ENCODE measurements at places on chromosomes 13 and 19.
A peak's percentile ranks its signal among the peaks of the same experiment; 100 is the strongest.

GRCh38 chr13:78993792-78994191, 334.8 kb upstream of the OBI1 start:
- DNase-seq, result no peak

DNA sequence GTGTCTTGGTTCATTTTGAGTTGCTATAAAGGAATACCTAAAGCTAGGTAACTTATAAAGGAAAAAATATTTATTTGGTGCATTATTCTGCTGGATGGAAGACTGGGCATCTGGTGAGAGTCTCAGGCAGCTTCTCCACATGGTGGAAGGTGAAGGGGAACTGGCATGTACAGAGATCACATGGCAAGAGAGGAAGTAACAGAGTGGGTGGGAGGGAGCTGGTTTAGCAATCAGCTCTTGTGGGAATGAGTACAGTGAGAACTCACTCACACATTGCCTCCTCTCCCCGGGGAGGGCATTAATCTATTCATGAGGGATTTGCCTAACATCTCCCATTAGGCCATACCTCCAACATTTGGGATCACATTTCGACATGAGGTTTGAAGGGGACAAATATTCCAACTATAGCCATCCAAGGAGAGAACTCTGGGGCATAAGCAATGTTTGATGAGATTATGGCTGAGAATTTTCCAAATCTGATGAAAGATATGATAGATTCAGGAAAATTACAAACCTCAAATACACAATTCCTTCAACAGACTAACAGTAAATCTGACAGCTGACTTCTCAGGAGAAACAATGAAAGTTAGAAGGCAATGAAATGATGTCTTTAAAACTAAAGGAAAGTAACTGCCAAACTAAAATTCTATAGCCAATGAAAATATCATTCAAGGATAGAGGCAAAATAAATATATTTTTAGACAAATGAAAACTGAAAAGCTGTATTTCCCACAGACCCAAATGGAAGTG, 52.5 kb downstream of the MTUS2 start:
- DNase-seq, result no peak

- DNase-seq, result no peak
Observed at GRCh38 chr19:2611483-2612464, 90.7 kb downstream of the GNG7 start.

DNA sequence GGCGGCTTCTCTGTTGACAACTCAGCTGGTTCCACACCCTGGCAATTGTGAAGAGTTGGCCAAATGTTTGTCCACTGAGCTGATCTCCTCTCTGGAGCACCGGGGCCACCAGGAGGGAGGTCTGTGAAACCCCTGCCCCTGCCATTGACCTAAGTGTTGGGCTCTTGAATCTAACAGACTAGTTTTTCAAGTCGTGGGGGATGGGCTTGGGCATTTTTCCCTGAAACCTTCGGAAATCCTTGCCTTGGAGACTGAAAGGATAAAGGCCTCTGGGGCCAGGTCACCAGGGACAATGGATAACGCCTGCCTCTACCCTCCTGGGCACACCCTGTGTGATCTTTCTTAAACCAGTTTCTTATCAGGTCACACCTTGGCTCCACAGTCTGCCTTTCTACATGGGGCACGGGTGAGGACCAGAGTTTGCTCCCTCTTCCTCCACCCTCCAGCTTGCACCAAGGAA, 881 bp downstream of the GEMIN7 start:
- DNase-seq, result no peak

DNA sequence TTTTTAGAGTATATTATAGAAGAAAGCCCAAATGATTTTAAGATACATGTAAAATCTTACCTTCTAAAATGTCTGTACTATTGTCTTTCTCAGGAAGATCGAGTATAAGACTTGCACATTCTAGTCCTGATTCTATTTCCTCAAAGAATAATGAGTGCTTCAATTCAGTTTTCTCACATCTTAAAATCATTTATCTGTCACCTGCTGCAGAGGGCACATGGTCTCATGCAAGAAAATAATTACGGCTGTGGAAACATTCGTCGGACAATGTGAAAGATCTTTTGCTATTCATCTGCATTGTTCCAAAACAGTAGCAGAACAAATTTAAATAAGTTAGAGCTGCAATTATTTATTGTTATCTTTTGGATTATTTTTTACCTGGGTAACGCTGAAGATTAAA, 1403.5 kb downstream of the PCDH9 start:
- no peak for DNase-seq

DNA sequence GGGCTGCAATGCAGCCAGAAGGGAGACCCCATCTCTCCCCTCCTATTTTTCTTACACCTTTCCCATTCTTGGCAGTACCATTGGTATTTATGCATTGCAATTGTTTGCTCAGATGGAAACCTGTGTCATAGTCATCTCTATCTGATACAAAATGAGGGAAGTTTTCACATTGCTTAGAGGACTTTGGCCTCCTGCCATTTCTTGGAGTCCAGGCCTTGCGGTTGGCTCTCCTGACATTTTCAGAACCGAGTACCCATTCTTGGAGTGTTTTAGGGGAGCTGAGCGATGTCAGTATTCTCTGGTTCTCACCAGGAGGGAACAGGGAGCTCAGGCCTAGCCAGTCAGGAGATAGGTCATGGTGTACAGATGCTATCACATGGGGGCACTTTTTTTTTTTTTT, 1.5 kb downstream of the SIN3B start:
- no peak for DNase-seq

GRCh38 chr19:44785993-44786392, 8.3 kb downstream of the CBLC start:
- DNase-seq, result no peak

- DNase-seq, result no peak
Observed at GRCh38 chr19:17244618-17245534, 843 bp downstream of the NR2F6 start.

DNA sequence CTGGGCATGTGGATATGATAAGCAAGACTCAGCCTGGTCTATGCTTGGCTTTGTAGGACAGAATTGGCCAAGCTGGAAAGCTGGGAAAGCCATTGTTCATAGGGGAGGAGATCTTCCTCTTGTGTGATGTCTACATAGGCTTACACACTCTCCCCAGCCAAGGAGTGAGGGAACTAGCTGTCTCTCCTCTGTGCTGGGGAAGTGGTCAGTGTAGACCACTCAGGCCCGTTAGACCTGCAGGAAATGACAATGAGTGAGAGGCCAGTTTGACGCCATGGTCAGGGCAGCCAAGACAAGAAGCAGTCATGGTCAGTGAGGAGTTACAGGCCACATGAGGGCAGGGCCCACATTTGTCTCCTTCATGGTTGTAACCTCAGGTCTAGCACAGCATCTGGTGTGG, 159.1 kb upstream of the KL start:
- DNase-seq, result no peak

- DNase-seq, result peak; percentile 71
Observed at GRCh38 chr19:41958367-41959055, 610 bp downstream of the RABAC1 start.

GRCh38 chr13:86788616-86789015, 882.6 kb upstream of the SLITRK5 start:
- no peak for DNase-seq

- DNase-seq, result no peak
Observed at GRCh38 chr19:1691589-1692290, 39.3 kb upstream of the TCF3 start.

GRCh38 chr13:107977071-107977574, 238.2 kb downstream of the LIG4 start:
- no peak for DNase-seq

GRCh38 chr13:106260352-106260751, 275.1 kb downstream of the EFNB2 start:
- no peak for DNase-seq

DNA sequence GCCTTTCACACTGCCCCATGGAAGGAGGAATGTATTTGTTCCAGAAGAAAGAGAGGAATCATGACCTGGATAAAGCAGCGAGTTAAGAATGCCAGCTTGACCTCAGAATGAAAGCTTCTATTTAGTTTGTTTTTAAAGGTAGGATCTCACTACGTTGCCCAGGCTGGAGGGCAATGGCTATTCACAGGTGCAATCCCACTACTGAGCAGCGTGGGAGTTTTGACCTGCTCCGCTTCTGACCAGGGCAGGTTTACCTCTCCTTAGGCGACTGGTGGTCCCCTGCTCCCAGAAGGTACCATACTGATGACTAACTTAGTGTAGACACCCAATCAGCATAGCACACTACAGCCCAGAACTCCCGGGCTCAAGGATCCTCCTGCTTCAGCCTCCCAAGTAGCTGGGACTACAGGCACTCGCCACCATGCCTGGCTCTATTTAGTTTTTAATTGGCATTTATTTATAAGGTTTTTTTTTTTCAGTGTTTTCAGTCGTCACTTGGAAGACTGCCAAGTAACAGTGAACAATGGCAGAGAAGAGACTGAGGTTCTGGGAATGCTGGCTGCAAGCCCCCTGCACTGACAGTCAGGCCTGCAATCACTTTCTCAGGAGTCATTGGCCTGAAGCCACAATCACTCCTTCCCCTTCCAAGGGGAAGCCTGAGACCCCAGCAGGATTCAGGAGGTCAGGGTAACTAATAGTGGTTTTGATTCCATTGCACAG, 73.1 kb downstream of the EPS15L1 start:
- no peak for DNase-seq

DNA sequence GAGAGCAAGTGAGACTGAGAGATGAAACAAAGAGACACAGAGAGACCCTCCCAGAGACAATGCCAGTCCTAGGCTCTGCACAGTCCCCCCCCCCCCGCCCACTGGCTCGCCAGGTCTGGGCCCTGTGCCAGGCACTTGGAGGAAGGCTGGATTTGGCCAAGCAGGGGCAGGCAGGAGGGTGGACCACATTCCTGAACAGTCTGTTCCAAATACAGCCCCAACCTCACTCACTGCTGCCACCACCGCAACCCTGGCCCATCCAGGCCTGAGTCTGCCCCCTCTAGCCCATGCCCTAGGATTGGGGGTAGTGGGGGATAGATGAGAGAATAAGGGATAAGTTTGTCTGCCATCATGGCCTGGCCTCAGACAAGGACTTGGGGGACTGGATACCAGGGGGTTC, 19.0 kb downstream of the CYP2F1 start:
- DNase-seq, result no peak

- no peak for DNase-seq
Observed at GRCh38 chr13:34657716-34658115, 284.4 kb upstream of the NBEA start.

DNA sequence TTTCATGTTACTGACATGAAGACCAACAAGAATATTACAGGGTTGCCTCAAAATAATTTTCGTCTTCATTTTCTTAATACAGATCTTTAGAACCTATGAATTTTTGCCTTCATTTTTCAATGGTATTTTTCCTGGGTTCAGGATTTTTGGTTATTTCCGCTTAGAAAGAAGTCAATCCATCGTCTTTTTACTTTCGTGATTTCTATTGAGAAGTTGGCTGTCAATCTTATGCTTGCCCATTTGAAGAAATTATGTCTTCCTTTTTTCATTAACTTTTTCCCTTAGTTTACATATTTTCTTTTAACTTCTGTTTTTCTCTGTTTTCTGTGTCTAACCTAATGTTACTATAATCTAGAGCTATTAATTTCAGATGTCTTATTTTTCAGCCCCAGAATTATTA, 868.9 kb upstream of the SLC10A2 start:
- no peak for DNase-seq

- DNase-seq, result peak; percentile 77
Observed at GRCh38 chr19:41144403-41144802, 30.2 kb downstream of the CYP2F1 start.

DNA sequence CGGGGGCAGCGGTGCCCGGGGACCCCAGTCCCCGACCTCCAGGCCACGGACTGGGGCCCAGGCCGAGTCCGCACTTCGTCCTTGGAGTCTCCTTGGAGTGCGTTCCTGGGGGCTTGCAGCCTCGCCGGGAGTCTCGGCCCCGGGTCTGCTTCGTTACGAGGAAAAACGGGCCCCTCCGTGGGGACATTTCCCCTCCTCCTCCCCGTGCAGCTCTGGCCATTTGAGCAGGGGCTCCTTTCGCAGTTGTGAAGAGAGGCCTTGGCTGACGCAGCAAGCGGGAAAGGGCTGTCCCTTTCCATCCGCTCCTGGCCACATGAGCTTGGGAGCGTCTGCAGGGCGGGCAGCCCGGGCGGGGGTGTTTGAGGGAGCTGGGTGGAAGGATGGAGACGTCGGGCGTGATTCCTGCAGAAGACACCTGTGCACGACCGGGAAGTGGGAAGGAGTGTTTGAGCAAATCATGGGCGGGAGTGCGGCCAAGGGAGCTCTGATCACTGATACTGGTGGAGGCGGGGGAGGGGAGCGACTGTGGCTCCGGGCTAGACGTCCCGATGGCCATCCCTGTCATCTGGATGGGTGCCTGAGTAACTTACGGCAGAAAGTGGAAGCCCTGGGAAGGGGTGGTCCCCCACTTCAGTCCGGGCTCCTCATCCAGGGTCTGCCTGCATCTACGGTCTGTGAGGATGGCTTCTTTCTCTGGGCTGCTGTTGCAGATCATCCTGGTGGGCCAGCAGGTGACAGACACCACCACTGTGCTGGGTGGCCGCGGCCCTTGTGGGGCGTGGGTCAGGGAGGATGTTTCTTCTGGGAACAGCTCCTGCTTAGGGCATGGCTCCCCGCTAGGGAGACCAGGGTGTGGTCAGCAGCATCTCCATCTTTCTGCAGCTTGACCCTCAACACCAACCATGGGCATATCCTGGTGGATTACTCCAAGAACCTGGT, 736 bp downstream of the GPI start:
- no peak for DNase-seq

- DNase-seq, result no peak
Observed at GRCh38 chr19:47652285-47652684, 43.4 kb downstream of the BICRA start.

GRCh38 chr13:93963266-93964145, 516.0 kb downstream of the DCT start:
- DNase-seq, result no peak

GRCh38 chr13:98999639-98999952, 21.7 kb upstream of the DOCK9 start:
- no peak for DNase-seq

- peak; percentile 14 for DNase-seq
Observed at GRCh38 chr13:75357576-75358289, 124.2 kb downstream of the TBC1D4 start.

DNA sequence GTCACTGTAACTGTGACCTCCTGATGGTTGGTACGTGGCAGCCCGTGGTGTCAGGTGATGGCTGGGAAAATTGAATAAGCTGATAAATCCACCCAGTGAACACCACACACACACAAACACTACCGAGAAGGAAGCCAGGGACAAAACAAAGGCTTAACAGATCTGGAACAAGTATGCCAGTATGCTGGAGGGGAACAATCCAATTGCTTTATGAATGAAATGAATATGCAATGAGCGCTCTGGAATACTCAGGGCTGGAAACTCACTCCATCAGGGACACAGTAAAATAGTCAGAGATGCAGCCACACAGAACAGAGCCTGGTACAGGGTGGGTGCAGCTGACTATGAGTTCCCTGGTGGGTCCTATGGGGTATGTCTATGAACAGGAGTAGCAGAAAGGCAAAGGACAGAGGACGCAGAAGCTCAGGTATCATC, 16.7 kb downstream of the TMTC4 start:
- DNase-seq, result no peak
